K562 (cell line): ENCODE measurements at places on chromosomes 7 and 10. TPM values are rescaled to one million over a fixed set of nuclear protein-coding genes. Genes with fewer than 3 reads are reported as not detected.

- DNase-seq, result no peak
Measured at GRCh38 chr7:129990403-129991192, 37.8 kb upstream of the UBE2H start.

The MYO1G gene
- polyA plus RNA-seq, result 0.16 and 0.26 TPM in 2 replicates

DNA sequence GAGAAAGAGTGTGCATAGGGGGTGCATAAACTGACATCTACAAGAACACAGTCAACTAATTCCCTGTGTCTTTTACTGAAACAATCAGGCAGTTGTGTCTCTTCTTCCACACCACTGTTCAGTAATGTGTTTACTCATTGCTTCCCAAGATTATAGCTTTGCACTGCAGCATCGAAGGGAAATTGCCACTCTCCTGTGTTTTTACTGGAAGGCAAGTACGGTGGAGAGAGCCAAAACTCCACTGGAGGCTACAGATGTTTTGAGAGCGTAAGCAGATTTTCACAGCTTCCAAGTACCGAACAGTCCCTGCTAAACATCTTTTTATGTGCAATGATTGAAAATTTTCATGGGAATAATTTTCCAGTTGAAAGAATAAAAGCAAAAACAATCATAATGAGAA is 510.5 kb upstream of the AKR1E2 start:
- no peak for DNase-seq

DNA sequence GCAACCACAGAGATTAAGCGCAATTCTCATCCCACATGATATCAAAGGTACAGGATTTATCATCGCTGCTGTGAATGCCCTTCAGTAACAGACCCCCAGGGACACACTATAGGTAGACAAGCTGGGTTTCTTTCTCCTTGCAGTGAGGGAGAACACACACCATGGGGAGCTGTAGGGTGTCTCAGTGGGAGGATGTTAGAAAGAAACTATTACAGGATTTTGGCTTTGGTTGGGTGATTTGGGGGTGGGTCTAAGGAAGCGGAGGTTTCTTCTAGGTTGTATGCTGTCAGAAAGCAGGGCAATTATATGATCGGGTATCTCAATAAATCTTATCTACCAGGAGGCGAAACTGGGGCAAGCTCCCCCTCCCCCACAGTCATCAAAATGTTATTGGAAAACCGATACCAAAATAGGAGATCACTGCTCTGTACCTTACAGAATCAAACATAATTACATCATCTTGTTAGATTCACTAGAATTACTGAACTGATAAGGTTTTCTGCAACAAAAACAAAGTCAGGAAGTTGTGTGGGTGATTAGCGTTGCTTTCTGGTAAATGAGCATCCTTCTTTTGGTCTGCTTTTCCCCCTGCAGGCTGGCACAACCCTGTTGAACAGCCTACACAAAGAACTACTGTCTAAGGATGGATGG is 209.7 kb downstream of the TEX36 start:
- DNase-seq, result no peak

DNA sequence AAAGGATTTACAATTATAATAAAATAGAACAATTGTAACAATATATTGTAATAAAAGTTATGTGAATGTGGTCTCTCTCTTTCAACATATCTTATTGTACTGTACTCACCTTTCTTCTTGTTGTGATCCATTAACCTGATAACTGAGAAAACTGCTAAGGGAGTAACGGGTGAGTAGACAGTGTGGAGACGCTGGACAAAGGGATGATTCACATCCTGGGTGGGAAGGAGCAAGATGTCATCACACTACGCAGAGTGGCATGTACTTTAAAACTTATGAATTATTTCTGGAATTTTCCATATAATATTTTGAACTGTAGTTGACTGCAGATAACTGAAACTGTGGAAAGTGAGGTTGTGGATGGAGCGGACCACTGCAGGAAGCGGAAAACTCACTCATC is 91.2 kb upstream of the PLPP4 start:
- DNase-seq, result no peak

- no peak for DNase-seq
Measured at GRCh38 chr7:33497051-33497450, 367.7 kb downstream of the BBS9 start.
